NCI-H187 (cell line): ENCODE measurements at places on chromosomes 7 and 10.

GRCh38 chr7:47688311-47689100 is 106.6 kb upstream of the TNS3 start:
- no peak for DNase-seq

DNA sequence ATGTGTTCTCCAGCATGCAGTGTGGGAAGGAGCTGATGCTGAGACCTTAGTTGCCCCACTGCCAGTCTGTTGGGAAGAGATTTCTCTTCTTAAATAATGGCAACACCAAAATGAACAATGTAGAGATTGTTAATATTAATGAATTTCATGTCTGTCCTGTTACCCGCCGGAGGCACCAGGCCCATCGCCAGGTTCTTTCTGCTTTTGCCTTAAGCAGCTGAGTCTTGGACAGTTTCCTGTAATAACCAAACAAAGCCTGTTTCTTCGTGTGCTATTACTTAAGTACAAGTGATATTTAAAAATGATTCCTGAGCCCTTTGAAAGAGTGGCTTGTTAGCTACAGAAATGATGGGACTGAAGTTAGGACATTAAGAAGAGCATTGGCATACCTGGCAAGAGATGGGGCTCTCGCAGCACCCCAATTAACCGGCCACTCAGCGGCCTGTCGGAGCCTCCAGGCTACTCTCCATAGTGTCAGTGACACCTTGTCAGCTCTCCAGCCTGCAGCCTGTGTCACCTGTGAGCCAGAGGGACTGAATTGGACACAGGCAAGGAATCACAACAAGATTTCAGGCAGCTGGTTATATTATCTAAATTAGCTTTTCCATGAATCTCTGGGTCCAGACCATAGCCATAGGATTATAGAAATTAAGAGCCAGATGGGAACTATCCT is 142.0 kb downstream of the CELF2 start:
- no peak for DNase-seq

GRCh38 chr10:95290461-95291364 is at the start of gene PDLIM1:
Gene PDLIM1 (minus strand): TSS chr10:95291003. CDS start chr10:95290915, 88 bp downstream.
- no peak for DNase-seq

DNA sequence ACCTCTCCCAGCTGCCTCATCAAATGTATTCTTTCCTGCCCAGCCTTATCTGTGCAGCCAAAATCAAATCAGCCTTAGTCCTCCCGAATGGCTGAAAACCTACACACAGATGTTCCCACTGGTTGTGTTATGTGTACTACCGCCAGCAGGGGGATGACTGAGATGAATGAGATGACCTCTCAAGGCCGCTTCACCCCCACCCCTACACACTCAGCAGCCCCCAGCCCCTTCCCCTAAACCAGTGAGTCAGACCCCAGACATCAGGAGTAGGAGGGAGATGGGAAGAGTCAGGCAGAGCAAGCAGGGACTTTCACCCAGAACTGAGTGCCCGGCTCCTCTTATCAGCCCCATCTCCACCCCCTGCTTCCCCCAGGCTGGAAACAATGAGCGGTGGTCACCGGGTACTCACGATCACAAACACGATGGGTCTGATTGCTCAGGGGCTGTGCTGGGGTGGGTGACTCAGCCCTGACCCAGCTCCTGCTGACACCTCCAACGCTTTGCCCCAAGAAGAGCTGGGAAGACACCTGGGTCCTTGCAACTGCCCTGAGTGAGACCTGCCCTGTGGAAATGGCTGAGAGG is 6.5 kb upstream of the C10orf105 start:
- DNase-seq: no peak

- no peak for DNase-seq
Measured at GRCh38 chr10:30062090-30062489, 2.7 kb upstream of the JCAD start.

GRCh38 chr7:78316110-78316509 is 517.5 kb downstream of the PHTF2 start:
- no peak for DNase-seq

GRCh38 chr10:102113956-102114857 is 6.0 kb downstream of the LDB1 start:
- no peak for DNase-seq

GRCh38 chr10:42691361-42692120 is 53.2 kb upstream of the ZNF33B start:
- DNase-seq: peak; percentile 53

DNA sequence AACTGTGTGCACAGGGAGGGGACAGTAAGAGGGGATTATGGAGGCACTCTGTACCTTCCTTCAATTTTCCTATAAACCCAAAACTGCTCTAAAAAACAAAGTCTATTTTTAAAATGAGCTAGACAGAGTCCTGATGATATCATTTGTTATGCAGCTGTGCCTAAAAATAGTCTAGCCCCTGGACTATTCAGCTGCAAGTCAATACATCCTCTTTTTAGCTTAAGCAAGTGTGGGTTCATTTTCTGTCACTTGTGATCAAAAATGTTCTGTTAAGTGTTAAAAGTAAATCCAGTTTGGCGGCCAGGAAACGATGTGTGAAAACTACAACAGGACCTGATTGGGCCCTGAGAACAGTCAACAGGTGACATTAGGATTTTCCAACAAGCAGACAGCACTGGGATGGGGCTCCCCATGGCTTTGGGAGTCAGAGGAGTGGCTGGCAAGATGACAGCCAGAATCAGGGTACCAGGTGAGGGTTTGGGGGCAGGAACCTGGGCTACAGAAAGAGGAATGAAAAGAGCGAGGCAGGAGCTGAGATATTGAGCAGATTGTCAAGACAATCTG is 33.9 kb downstream of the FAM107B start:
- DNase-seq: no peak

DNA sequence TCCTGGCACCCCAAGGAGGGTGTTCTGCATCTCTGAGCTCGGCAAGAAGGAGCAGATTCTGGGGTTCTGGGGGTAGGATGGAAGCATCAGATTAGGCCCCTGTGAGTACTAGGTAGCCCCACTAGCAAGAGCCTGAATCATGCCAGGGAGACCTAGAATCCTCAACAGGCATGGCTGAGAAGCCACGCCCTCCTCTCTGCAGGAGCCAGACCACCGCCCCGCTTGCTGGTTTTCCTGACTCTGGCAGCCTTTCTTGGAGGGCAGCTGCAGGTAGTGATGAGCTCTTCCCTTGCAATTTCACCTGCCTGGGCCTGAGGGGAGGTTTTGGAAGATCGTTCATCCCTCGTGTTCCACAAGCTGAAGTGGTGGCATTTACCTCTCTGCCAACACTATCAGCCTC is 68.9 kb upstream of the PRLHR start:
- no peak for DNase-seq

DNA sequence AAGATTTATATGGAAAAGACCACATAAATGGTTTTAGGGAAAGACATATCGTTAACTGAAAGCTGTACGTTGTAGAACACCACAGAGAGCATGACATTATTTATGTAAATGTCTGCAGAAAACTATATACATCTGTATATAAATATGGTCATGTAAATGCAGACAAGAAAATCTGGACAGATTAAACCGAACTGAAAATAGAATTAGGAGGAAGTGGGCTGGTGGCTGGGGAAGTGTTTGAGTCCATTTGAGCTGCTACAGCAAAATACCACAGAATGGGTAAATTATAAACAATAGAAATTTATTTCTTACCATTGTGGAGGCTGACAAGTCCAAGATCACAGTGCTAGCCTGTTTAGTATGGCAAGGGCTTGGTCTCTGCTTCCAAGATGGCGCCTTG is 56.3 kb upstream of the USP6NL start:
- DNase-seq: no peak

DNA sequence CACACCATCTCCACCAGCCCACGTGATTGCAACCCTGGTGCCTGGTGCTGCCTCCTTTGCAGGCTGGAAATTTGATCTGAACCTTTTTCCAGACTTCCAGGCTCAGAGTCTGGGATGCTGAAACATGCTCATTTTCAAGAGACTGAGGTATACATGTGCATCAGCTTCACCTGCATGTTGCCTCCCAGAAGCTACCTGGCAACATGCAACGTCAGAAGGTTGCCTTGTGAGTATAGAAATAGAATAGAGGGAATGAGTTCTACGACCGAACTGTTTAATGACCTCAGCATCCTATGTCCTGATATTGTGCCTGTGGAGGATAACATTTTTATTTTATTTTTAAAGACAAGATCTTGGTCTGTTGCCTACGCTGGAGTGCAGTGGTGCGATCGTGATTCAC is 1.9 kb upstream of the ZNF212 start:
- no peak for DNase-seq

GRCh38 chr10:26085549-26085948 is 131.0 kb upstream of the GAD2 start:
- DNase-seq: no peak
